ENCODE measurements at places on chromosomes 7 and 10.

GRCh38 chr7:26305090-26305868 lies 13.6 kb downstream of the SNX10 start:
- DNase-seq: no peak

DNA sequence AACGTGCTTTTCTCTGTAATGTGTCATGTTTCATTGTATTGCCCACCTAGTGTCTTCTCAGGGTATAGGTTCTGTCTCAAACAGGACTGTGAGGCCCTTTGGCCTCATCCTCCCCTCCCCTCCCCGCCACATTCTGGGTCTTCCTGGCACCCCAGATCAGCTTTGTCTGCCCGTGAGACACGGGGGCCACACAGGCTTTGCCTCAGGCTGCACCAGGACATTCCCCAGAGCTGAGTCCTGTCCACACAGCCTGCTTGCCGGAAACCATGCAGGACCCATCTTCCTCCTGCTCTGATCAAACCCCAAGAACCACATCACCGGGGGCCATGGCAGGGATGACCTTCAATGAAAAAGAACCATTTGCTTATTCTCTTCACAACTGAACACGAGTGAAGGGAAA lies 18.6 kb downstream of the MAT1A start:
- DNase-seq: no peak

DNA sequence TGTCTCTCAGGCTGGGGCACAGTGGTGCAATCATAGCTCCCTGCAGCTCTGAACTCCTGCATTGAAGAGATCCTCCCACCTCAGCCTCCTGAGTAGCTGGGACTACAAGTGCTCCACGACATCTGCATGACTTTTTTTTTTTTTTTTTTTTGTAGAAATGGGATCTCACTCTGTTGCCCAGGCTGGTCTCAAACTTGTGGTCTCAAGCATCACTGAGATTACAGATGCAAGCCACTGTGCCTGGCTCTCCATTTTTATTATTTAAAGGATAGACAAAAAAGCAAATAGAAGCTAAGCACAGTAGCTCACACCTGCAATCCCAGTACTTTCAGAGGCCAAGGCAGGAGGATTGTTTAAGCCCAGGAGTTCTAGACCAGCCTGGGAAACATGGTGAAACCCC lies 13.0 kb upstream of the KCTD7 start:
- no peak for DNase-seq

- DNase-seq: no peak
Observed at GRCh38 chr7:43119371-43120075, 7.1 kb downstream of the HECW1 start.

- DNase-seq: no peak
Observed at GRCh38 chr10:42638821-42639270, 476 bp upstream of the ZNF33B start.
